ENCODE measurements at places on chromosomes 12 and 14.

DNA sequence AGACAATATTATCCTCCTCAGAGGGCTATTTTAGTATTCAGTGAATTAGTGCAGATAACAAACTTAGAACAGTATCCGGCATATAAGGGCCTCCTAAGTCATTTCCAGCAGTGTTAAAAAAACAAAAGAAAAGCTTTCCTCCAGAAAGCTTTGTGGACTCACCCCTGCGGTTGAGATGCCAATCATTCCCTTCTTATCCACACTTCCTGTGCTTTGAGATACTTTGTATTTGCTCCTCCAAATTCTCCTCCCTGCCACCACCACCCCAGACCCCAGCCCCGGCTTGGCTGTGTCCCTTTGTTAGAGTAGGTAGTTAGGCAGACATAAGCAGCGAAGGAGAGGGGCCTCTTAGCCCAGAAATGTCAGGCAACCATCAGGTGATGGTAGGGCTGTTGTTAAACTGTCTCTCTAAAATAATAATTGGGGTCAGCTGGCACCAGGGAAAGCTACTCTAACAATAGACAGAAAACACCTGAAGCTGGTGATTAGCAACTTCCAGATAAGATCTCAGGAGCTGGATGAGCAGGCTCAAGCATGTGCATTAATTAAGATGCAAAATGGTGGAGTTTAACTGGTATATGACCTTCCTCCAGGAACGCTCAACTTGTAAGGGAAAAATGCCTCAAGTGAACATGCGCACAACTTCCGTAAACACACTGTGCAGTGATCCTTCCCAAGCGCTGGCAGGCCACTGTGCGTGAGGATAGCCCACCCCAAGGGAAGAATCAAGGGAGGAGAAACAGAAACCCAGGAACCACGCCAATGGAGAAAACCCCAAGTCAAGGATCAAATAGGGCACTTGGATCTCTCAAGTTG is 152.1 kb upstream of the EEA1 start:
- DNase-seq = no peak

DNA sequence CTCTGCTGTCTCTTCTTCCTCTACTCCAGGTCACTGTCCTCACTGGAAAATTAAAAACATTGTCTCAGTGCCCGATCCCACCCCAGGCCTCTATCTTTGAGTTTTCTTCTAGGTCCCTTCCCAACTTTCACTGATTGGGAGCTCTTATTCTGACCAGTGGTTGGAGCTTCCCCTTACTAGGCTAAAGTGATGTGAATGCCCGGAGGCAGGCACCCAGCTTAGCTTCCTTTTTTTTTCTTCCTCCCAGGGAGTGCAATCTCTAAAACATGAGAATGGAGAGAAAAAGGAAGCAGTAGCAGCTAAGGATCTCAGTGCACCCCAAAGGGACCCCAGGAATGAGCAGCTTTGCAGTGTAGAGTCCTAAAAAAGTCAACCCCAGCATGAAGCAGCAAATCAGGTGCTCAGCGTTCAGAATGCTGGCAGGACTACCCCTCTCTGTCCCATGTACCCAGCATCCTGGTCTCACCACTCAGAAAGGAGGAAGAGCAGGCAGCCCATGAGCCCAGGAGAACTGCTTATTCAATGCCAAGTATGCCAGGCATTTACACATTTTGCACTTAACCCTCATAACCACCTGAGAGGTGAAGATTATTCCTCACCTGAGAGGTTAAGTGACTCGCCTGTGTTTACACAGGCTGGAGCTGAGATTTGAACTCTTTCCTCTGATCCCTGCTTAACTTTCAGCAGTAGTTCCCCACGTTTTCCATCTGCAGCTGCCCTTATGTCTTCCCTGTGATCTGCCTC is 146.2 kb upstream of the PWP1 start:
- no peak for DNase-seq

DNA sequence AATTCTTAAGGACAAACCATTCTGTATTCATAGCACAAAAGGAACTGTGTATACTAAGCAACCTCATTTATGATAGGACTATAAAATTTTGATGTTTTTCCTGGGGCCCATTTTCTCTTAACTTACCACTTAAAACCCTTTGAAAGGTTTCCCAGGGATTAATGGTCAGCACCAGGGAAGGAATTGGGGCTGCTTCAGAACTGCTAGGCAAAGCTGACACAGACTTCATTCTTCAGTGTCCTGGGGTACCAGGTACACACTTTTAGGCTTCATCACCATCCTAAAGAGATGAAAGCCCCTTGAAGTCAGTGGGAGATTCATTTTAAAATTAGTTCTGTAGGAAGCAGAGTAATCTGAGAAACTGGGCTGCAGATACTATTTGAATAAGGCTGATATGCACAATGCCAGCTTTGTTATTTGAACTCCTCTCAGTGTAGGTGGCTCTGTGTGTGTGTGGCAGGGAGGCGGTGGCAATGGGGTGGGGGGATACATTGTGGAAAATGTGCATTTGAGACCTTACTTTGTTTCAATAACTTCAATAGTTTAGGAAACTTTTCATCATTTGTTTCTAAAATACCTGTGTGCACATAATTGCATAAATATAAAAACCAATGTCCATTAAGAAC is 329.3 kb upstream of the DCN start:
- DNase-seq = no peak

GRCh38 chr12:26489908-26490307 is 294.5 kb downstream of the SSPN start:
- no peak for DNase-seq

DNA sequence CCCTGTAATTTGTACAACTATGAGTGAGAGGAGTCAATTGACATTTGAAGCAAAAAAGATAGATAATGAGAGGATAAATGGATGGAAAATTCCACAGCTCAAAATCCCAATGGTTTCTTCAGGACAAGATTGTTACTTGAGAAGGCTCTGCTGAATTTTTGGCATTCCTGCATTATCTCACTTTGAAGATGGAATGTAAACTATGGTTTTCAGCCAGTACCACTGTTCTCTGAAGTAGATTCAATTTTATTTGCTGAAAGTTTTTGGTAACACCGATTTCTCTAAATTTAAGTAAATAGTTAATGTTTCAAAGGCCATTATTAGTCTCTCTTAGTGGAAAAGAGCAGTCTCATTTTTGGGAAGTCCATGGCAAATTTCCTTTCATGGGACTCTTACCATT is 121.9 kb upstream of the SLC38A2 start:
- DNase-seq = no peak

DNA sequence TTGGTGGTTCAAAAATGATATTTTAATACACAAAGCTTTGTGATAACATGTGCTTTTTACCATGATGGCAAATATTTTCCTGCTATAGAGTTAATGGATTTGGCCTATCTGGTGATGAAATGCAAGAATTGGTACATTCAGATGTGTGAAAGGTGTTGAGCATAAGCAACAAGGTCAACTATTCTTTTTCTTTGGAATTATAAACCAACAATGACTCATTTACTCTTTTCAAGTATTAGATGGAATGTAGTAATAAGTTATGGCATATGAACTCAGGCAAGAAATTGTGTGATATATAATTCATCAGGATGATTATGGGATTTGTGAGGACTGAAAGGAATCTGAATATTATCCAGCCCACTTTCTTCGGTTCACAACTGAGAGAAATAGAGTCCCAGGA is 471.4 kb downstream of the ETNK1 start:
- DNase-seq = no peak
